ENCODE measurements at places on chromosomes 13 and 19.

DNA sequence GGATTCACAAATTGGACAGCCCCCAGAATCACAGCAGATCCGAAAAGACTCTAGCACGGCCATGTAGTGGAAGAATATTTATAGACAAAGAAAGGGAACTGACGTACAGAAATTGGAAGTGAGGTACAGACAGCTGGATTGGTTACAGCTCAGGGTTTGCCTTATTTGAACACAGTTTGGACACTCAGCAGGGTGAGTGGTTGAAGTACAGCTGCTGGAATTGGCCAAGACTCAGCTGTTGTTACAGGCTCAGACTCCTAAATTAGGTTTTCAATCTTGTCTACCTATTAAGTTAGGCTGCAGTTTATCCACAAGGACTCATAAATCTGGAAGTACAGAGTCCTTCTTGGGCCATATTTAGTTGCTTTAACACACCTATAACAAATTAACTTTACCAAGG lies 5.8 kb upstream of the CFAP97D2 start:
- no peak for DNase-seq

DNA sequence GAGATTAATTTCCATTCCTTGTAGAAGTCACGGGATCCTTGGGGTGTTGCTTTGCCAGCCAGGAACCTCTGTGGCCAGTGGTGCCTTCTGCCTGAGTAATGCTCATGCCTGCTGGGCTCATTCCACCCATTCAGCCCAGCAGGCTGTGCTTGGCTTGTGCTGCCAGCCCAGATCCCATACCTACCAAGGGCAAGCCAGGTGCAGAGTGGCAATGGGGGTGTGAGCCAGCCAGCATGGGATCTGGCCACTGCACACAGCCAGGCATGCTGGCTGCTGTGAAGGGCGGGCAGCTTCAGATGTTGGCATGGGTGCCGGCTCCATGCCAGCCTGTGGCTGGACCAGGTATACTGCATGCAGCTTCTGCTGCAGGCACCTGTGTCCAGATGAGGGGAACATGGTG lies 42.5 kb downstream of the WDFY2 start:
- DNase-seq = no peak

GRCh38 chr19:57374179-57374578 lies 10.8 kb downstream of the TRAPPC2B start:
- no peak for DNase-seq

DNA sequence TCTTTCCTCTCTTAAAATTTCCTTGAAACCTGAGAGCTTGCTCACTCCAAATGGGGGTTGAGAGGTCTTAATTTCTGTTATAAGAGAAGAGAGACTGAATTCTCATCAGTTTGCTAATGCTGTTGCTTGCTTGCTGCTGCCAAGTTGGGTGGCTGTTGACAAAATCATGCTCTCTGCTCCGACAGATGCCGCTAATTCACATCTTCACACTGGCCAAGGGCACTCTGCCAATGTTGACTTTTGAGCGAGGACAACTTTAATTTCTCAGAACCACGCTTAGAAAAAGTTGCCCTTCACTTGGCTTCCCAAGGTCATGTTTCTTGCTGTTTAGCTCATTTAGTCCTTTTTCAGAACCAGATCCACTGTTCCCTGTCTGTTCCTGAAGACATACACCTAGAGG lies 402.9 kb downstream of the HS6ST3 start:
- DNase-seq = no peak

GRCh38 chr19:3283886-3284657 lies 59.6 kb downstream of the CELF5 start:
- no peak for DNase-seq

GRCh38 chr19:16301999-16302694 lies 22.5 kb upstream of the KLF2 start:
- DNase-seq = no peak

- no peak for DNase-seq
Measured at GRCh38 chr13:60836821-60837220, 439.8 kb downstream of the TDRD3 start.
